ENCODE measurements at places on chromosomes 5 and 9. TPM values are rescaled to one million over a fixed set of nuclear protein-coding genes. Genes with fewer than 3 reads are reported as not detected.

- peak; percentile 44 for DNase-seq
Measured at GRCh38 chr9:104091708-104092107, 2.4 kb upstream of the SMC2 start.

DNA sequence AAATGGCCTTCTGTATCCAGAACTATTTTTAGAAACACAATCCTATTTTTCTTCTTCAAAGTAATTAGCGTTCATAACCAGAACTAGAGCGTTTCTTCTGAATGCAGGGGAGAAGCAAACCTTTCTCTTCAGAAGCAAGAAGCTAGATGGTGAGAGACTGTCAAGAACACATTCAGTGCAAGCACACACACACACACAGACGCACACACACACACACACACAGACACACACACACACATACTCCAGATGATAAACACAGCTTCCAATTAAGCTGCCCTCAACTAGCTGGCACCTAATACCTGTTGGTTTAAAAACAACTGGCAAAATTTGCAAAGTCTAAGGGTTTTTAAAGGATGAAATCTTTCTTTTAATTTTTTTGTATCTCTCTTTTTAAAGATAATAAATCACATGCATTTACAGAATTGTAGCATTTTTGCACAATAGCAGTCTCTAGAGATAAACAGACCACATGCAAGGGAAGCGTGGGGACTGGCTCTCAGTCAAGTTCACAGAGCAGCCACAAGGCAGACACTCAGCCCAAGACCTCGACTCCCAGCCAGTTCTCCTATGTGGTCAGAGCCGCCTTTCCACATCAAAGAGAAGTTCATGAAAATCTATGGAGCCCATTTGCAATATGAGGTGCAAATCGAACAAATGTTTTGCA is 138.5 kb downstream of the TTLL11 start:
- no peak for DNase-seq

Gene RNF130
- total RNA-seq, result 92.1 TPM

GRCh38 chr9:131642496-131643083 is 97.3 kb downstream of the PRRT1B start:
- no peak for DNase-seq

- peak; percentile 90 for DNase-seq
Measured at GRCh38 chr5:54700986-54701578, 183.5 kb downstream of the SNX18 start.

DNA sequence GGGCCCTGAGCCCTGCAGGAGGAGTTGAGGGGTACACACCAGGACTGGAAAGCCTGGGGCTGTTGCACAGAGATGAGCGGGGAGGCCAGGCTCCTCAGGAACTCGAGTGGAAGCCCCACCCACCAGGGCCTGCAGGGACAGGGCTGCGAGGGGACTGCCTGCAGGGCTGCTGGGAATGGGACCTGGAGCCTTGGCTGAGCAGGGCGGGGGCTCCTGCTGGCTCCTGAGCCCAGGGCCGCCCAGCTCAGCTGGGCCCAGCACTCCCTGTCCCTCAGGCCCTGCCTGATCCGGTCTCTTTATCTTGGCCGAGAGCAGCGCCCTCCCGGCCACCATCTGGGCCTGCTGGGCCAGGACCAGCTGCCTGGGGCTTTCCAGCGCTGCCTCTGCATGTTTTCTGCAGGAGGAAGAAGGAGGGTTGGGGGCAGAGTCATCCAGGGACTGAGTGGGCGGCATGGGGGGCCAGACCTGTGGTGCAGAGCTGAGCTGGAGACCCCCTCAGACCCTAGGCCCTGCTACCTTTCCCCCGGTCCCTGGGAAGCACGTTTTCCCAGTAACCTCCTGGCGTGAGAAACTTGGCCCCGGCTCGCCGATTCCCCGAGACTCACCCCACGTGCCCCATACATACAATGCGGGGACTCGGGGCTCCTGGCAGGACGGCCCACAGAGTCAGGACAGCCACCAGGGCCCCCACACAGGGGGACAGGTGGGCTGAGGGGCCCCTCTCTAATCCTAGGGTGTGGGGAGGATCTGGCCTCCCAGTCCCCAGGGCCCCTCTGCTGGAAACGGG is 9.4 kb downstream of the LCN12 start:
- no peak for DNase-seq

DNA sequence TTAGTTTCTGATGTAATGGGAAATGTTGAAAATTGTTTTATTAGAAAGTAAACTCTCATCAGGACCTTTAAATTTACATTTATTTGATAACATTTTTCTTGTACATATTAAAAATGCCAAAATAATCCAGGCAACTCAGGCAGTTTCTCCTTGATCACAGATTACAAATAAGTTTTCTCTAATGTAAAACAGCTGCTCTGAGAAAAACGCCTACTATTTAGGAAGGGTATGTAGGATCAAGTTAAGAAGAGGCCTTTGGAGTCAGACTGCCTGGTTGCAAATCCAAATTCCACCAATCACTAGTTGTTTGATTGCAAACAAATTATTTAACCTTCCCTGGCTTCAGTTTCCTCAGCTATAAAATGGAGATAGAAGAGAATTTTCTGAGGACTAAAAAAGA is 610.8 kb downstream of the PDE4D start:
- DNase-seq, result no peak

DNA sequence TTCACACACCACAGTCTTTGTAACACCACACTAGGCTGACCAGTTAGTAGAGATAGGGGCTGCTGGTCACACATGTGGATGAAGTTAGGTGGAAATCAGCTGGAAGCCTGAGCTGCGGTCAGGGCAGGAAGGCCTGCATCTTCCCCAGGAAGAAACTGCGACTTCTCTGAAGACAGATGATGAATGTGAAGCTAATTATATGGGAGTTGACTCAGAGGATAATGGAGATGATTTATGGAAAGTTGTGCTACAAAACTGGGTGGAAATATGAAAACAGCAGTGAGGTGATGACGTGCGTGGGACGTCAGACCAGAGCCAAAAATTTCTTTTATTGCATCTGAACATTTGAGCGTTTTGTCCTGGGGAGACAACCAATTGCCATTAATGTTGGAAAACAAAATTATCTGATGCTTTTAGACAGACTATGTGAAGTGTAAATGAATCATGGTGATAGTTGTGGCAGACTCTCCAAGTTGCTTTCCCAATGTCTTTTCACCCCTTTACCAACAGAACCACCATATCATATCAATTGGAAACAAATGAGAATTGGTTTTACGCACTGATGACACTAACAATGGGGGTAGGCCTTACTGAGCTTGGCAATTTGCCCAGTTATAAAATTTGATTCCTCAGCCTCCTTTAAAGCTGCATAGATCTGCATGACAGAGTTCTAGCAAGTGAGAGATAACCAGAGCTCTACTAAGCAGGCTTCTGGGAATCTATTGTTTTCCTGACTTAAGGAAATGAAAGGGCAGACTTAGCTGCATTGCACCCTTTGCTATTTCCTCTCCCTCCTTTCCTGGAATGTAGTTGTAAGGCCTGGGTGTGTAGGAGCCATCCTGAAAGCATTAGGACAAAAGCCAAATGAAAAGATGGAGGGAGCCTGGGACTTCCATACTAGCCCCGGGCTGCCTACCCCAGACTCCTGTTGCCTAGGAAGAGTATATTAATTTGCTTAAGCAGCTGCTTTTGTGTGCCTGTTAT is 84.0 kb downstream of the RAB3C start:
- no peak for DNase-seq

Gene PCDHB15
- total RNA-seq, result 2.0 TPM

DNA sequence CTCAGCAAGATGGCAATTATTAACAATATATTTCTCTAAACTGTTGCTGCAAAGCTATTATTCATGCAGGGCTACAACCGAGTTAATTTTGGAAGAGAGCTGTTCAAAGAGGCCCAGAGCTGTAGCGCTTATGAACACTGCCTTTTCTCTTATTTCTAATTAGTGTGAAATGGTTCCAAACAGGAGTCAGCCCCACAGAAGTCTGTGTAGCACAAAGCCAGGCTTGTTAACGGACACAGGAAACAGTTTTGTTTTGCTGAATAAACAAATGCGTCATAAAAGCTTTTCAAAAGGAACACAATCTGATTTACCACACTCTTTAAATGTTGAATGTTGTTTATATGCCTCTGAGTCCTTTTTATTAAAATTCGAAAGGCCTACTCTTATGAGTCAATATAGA is 396.5 kb downstream of the ANXA1 start:
- DNase-seq, result no peak

- peak; percentile 94 for DNase-seq
Measured at GRCh38 chr9:129486756-129487657, 133.9 kb downstream of the C9orf50 start.

- DNase-seq, result no peak
Measured at GRCh38 chr5:5421149-5421960, 1.1 kb upstream of the ICE1 start.

DNA sequence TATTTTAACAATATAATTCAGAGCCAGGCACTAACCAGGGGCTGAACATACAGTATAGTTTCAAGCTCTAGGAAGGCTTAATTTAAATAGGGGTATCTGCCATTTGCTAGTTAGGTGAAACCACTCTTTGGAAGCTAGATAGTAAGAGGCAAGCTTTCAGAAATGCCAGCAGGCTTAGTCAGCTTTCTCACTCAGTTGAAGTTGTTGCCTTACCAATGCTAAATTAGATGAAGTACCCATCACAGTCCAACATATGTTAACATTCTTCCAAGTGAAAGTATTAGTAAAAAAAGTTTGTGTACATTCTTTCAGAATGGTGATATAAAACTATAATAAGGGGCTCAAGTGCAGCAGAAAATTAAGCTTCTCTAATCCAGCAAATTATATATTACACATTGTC is 215.0 kb downstream of the CNTLN start:
- peak; percentile 4 for DNase-seq

Gene SLC36A3
- not detected for total RNA-seq

GRCh38 chr5:115578657-115579056 is 23.6 kb downstream of the TICAM2 start:
- DNase-seq, result no peak

DNA sequence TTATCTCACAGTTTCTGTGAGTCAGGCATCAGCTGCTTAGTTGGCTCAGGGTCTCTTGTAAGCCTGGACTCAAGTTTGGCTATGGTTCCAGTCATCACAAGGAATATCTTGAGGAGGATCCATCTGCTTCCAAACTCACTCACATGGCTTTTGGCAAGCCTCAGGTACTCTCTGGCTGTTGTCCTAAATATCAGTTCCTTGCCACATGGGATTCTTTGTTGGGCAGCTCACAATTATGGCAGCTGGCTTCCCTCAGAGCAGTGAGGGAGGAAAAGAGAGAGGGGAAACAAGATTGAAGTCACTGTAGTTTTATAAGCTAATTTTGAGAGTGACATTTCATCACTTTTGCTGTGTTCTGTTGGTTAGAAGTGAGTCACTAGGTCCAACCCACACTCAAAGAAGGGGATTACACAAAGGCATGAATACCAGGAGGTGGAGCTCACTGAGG is 144.5 kb downstream of the GCNT1 start:
- DNase-seq, result peak; percentile 37

DNA sequence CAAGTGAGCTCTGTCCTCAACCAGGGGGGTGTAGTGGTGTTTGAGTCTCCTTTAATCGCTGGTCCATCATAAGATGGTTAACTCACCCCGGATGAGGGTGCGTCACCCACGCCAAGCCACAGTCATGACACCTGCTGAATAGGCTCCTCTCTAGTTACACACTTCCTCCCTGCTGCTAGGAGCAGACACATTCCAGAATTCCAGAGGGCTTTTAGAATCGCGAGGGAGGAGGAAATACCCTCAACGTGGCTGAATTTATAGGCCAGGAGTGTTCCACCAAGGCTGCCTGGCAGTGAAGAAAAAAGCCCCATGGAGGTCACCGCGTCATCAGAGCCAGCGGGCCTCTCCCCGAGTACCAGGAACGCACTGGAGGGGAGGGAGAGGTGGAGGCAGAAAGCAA is 5.1 kb downstream of the GLRX start:
- peak; percentile 20 for DNase-seq

- DNase-seq, result no peak
Measured at GRCh38 chr9:109599131-109599530, 101.0 kb upstream of the PTPN3 start.

GRCh38 chr5:167348980-167349379 is 942.5 kb upstream of the WWC1 start:
- DNase-seq, result no peak

DNA sequence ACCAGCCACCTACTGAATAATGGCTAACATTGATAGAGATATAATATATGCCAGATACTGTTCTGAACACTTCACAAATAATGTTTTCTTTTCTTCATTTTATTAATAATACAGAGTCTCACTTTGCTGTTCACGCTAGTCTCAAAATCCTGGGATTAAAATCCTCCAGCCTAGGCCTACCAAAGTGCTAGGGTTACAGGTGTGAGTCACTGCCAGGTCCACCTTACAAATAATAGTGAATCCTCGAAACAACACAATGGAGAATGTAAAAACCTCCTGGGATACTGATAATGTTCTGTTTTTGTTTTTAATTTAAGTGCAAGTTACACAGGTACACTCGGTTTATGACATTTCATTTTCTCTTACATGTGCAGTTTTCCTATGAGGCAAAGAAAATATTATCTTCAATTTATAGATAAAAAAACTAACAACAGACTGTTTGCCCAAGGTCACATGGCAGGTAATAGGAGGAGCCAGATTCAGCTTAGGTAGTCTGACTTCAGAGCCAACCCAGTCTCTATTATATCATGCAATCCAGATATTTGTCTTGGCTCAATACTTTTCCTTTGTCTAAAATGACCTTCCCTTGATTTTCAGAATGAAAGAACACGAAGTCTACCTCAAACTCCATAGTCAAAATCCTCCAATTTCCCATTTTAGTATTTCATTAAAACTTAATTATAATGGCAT is 7.8 kb downstream of the ZFR start:
- DNase-seq, result no peak

DNA sequence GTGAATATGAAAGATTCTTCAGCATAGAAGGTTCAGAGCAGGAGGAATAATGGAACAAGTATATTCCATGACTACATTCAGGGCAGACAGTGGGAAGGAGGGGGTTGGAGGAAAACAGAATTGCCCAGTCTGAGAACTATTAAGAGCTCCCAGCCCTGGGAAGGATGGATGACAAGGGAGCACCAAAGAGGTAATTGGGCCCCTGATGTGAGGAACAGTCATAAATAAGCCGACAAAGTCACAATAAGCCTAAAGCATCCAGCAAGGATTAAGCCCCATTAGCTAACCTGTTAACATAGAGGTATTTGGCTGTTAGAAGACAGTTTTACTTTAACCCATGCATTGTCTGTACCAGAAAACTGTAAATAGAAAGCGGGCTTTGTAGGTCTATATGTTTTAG is 348.7 kb upstream of the SEMA6A start:
- no peak for DNase-seq

DNA sequence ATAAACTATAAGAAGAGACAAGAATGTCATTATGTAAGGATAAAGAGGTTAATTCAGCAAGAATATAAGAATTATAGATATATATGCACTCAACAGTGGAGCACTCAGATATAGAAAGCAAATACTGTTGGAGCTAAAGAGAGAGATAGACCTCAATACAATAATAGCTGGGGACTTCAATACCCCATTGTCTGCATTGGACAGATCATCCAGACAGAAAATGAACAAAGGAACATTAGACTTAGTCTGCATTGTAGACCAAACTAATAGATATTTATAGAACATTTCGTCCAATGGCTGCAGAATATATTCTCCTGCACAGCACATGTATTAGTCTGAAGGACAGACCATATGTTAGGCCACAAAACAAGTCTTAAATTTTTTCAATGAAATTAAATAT is 777.1 kb downstream of the CDH18 start:
- DNase-seq, result no peak

GRCh38 chr5:61394078-61394704 is 62.1 kb downstream of the ZSWIM6 start:
- no peak for DNase-seq

Gene RNF180
- 0.10 TPM for total RNA-seq

- DNase-seq, result no peak
Measured at GRCh38 chr5:109961751-109962150, 272.0 kb downstream of the MAN2A1 start.

Gene MARVELD2
- not detected for total RNA-seq

- DNase-seq, result no peak
Measured at GRCh38 chr5:76493190-76493837, 90.2 kb downstream of the IQGAP2 start.

Gene TAF11L4
- total RNA-seq, result not detected

Gene ZBED3
- not detected for total RNA-seq
